Esophagus squamous epithelium (tissue), 5 donors: ENCODE measurements at places on chromosomes 2 and 18. TPM values are rescaled to one million over a fixed set of nuclear protein-coding genes. Genes with fewer than 3 reads are reported as not detected.

The BCL2 gene
- total RNA-seq: 3.7 TPM

DNA sequence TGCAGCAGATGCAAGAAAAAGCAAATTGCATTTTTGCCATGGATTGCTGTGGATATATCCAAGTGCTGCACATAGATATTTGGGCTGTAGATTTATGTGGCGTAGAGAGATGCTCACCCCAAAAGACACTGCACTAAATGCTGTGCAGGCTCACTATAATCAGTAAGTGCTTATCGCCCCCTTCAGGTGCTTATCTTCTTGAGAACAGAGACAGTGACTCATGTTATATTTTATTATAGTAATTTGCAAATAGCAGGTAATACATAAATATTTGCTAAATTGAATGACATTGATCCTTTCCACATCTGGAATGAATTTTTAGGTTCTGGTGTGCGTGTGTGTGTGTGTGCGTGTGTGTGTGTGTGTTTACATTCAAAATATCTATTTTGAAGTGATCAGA lies 36.8 kb upstream of the PLEKHM3 start:
- no peak for DNase-seq

The LBH gene
- total RNA-seq: 16.7 TPM

The INPP1 gene
- 49.0 TPM for total RNA-seq

- no peak for DNase-seq
Observed at GRCh38 chr2:224121406-224122067, 82.5 kb upstream of the SERPINE2 start.
